ENCODE measurements at places on chromosomes 4 and X.

GRCh38 chr4:140046543-140046942 lies 107.4 kb downstream of the MAML3 start:
- DNase-seq: no peak
- no peak overlapping the region for H3K27ac ChIP-seq
- H3K27me3 ChIP-seq: no peaks in the 10 kb centered on the region
- H3K4me1 ChIP-seq: peaks cover 5% of the 10 kb centered on the region
- no peak overlapping the region for H3K4me3 ChIP-seq
- H3K36me3 ChIP-seq: no peaks in the 10 kb centered on the region

GRCh38 chr4:169099771-169100180 lies 89.7 kb upstream of the CBR4 start:
- peaks cover 9% of the 10 kb centered on the region for H3K4me1 ChIP-seq
- H3K36me3 ChIP-seq: no peaks in the 10 kb centered on the region
- H3K4me3 ChIP-seq: no peak overlapping the region
- peak; percentile 60 for DNase-seq
- no peaks in the 10 kb centered on the region for H3K27me3 ChIP-seq

GRCh38 chr4:84499624-84499982 lies 511 bp upstream of the NKX6-1 start:
- no peak overlapping the region for H3K27ac ChIP-seq
- no peaks in the 10 kb centered on the region for H3K27me3 ChIP-seq
- DNase-seq: no peak
- H3K4me1 ChIP-seq: peaks cover 13% of the 10 kb centered on the region

GRCh38 chr4:152382057-152382785 lies 153.7 kb downstream of the FBXW7 start:
- peak overlapping the region; percentile 65 for H3K27ac ChIP-seq
- H3K27me3 ChIP-seq: no peaks in the 10 kb centered on the region
- H3K4me3 ChIP-seq: peak overlapping the region; percentile 17
- H3K4me1 ChIP-seq: no peaks in the 10 kb centered on the region
- peak; percentile 20 for DNase-seq
- H3K36me3 ChIP-seq: no peaks in the 10 kb centered on the region

GRCh38 chr4:83440899-83441298 lies 14.7 kb downstream of the HELQ start:
- no peaks in the 10 kb centered on the region for H3K36me3 ChIP-seq
- no peak overlapping the region for H3K4me3 ChIP-seq
- H3K27me3 ChIP-seq: no peaks in the 10 kb centered on the region
- H3K27ac ChIP-seq: no peak overlapping the region

GRCh38 chr4:85416094-85416493 lies 58.9 kb upstream of the ARHGAP24 start:
- H3K27me3 ChIP-seq: no peaks in the 10 kb centered on the region
- no peak overlapping the region for H3K4me3 ChIP-seq
- no peaks in the 10 kb centered on the region for H3K4me1 ChIP-seq
- H3K36me3 ChIP-seq: no peaks in the 10 kb centered on the region
- no peak overlapping the region for H3K27ac ChIP-seq

DNA sequence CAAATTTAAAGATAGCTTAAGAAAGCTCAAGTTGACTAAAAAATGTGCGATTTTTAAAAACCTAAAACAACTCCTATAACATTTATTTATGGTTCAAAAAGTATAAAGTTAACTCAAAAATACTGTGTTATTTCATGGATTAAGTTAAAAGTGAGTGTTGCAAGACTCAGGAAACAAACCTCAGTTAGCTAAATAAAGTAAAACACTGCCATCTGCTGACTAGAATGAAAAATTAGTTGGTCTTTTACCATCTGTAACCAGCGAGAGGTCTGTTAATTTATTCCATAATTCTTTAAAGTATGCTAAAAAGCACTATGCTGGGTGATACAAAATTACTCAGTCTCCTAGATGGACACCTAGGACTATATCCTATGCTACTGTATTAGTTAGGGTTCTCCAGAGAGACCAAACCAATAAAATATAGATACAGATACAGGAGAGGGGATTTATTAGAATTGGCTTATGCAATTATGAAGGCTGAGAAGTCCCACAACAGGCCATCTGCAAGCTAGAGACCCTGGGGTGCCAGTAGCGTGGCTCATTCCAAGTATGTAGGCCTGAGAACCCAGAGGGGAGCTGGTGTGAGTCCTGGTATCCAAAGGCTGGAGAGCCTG lies 4.9 kb upstream of the WDFY3 start:
- H3K4me1 ChIP-seq: no peaks in the 10 kb centered on the region
- no peak for DNase-seq
- no peaks in the 10 kb centered on the region for H3K27me3 ChIP-seq
- H3K36me3 ChIP-seq: no peaks in the 10 kb centered on the region
- no peak overlapping the region for H3K4me3 ChIP-seq
- no peak overlapping the region for H3K27ac ChIP-seq

- DNase-seq: no peak
- H3K27ac ChIP-seq: no peak overlapping the region
- no peaks in the 10 kb centered on the region for H3K27me3 ChIP-seq
- no peaks in the 10 kb centered on the region for H3K4me1 ChIP-seq
- H3K36me3 ChIP-seq: no peaks in the 10 kb centered on the region
Measured at GRCh38 chr4:111537165-111537564, 608.1 kb upstream of the FAM241A start.

DNA sequence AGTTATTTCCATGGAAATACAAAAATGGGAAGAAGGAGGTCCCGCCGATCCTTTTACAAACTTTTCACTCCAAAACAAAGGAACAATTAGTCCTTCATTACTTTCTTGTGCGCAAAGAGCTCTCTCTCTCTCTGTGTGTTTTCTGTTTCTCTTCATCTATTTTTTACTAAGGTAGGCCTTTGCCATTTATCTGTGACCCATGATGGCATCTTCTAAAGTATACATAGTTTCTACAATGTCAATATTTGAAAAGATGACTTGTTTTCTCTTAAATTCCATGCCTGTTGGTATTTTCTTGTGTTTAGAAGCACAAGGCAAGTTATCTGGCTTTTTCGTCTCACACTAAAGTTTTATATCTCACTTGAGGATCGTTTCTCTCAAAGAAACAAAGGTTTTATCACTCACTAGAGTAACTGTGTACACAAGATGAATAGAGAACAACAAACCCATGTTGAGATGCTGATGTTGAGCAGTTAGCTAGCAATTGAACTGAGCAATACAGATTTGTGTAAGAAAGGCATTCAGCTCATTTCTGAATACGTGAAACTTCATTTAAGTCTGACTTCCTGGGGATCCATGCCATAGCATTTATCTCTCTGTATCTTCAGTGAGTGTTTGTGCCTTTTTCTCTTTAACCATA lies 250.3 kb downstream of the GBA3 start:
- no peak for DNase-seq
- H3K36me3 ChIP-seq: no peaks in the 10 kb centered on the region
- no peaks in the 10 kb centered on the region for H3K4me1 ChIP-seq
- H3K4me3 ChIP-seq: no peak overlapping the region
- no peak overlapping the region for H3K27ac ChIP-seq

DNA sequence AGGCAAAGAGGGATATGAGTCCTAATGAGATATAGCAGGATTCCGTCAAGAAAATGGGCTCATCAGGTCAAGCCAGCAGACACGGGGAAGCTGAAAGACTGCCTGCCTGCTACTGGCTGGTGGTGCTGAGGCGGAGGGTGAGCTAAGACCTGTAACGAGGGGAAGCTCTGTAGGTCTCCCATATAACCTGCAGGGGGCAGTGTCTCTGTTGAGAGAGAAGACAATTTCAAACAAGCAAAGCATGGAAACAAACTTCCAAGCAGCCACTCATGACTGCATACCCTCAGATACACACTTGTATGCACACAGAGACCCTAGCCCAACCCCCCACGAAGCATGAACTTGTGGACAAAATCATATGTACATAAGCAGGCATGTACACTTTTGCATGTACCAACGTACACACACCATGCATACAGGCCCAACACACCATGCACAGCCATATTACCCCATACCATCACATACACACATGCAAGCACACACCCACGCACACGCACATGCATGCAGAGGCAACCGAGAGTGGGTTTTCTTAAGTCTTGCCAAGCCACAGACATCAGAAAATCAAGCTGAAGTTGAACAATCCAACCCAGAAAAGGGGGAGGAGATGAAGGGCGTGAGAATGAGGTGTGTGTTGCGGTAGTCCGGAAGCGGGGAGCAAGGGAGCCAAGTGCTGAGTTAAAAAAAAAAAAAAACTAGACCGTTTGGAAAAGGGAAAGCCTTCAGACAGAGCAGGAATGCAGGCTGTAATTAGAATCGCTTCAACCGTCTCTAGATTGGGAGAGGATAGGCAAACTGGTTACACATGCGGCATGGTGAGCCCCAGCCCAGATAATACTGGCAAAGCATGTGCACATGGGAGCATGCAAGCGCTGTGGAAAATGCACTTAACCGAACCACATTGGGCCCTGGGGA lies 71.0 kb downstream of the PJA1 start:
- H3K27me3 ChIP-seq: no peaks in the 10 kb centered on the region
- no peaks in the 10 kb centered on the region for H3K36me3 ChIP-seq
- DNase-seq: no peak
- no peak overlapping the region for H3K27ac ChIP-seq

GRCh38 chr4:86950831-86951525 lies 16.2 kb downstream of the AFF1 start:
- H3K27me3 ChIP-seq: no peaks in the 10 kb centered on the region
- H3K36me3 ChIP-seq: no peaks in the 10 kb centered on the region
- H3K27ac ChIP-seq: no peak overlapping the region
- H3K4me1 ChIP-seq: peaks cover 2% of the 10 kb centered on the region
- H3K4me3 ChIP-seq: no peak overlapping the region

GRCh38 chrX:137930533-137930932 lies 364.6 kb downstream of the ZIC3 start:
- DNase-seq: no peak
- no peaks in the 10 kb centered on the region for H3K27me3 ChIP-seq
- H3K27ac ChIP-seq: no peak overlapping the region
- no peak overlapping the region for H3K4me3 ChIP-seq
- no peaks in the 10 kb centered on the region for H3K4me1 ChIP-seq

- H3K36me3 ChIP-seq: no peaks in the 10 kb centered on the region
- no peaks in the 10 kb centered on the region for H3K27me3 ChIP-seq
- H3K4me1 ChIP-seq: no peaks in the 10 kb centered on the region
- no peak overlapping the region for H3K4me3 ChIP-seq
- DNase-seq: no peak
Measured at GRCh38 chr4:79338148-79338547, 12.3 kb upstream of the NAA11 start.

DNA sequence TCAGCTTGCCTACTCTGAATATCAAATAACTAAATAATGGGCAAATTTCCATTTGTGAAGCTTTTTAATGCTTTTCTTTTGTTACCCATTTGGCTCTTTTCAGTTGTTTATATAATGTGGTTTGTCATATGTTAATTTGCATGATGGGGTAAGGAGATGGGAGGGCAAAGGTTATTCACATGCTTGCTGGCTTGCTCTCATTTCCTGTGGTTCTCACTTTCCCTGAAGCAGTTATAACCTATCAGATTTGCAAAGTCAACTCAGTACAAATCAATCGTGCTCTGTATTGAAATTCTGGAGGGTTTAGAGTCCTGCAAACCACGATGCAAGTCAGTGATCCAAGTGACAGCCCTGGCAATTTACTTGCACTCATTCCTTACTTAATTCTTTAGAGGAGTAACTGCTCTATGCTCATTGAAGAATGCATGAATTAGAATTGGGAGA lies 711.2 kb downstream of the ADGRL3 start:
- no peaks in the 10 kb centered on the region for H3K4me1 ChIP-seq
- H3K4me3 ChIP-seq: no peak overlapping the region
- H3K27me3 ChIP-seq: no peaks in the 10 kb centered on the region
- DNase-seq: no peak

- no peak overlapping the region for H3K4me3 ChIP-seq
- no peaks in the 10 kb centered on the region for H3K27me3 ChIP-seq
- no peaks in the 10 kb centered on the region for H3K4me1 ChIP-seq
- H3K27ac ChIP-seq: no peak overlapping the region
Measured at GRCh38 chrX:120749141-120749846, 119.4 kb upstream of the C1GALT1C1 start.

DNA sequence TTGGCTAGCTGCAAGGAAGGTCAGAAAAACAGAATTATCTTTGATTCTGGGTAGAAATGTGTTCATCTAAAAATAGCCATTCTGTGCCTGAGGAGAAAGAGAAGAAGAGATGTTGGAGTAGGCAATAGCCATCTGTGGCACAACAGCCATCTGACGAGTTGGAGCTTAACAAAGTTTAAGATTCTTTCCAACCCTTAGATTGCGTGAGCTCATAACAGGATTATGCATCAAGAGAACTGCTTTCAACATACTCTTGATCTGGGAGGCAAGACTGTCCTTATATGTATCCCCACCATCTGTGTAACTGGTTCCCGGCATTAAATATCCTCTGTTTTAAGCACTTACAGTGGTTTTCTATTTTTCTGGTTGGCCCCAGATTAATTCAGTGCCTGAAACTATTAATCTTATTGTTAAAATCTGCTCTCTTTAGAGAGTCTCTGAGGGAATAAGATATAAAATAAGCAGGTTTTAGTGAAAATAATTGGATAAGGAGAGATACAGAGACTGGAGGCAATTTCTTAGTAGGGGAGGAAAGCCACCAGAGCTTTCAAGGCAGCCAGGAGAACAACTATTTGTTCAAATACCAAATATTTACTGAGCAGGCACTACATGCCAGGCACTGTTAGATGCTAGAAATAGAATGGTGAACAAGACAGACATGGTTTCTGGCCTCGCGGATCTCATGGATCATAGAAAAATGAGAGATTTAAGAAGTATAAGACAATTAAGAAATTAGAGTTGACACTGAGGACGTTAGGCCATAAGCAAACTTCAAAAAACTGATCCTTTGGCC lies 398.0 kb downstream of the SMARCA1 start:
- no peak overlapping the region for H3K27ac ChIP-seq
- no peak overlapping the region for H3K4me3 ChIP-seq
- no peaks in the 10 kb centered on the region for H3K27me3 ChIP-seq
- no peaks in the 10 kb centered on the region for H3K36me3 ChIP-seq
- DNase-seq: no peak

- H3K4me1 ChIP-seq: no peaks in the 10 kb centered on the region
- no peaks in the 10 kb centered on the region for H3K27me3 ChIP-seq
- no peak overlapping the region for H3K27ac ChIP-seq
- H3K4me3 ChIP-seq: no peak overlapping the region
- DNase-seq: no peak
Measured at GRCh38 chr4:89519771-89520320, 212.2 kb upstream of the GPRIN3 start.

DNA sequence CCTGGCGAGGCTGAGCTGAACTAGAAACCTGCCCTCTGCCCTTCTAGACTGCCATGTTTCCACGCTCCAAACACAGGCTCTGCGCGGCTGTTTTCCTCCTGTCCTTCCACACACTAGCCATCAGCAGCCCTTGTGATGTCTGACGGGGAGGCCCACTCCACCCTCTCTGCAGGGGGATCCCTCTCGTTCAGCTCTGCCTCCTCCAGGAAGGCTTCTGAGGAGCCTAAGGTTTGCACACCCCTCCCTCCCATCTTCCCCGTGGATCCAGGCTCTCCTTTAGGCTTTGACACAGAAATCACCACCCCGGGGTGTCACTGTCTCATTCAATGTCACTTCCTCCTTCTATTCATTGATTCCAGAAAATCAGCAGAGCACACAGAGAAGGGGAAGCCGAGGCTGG lies 38.6 kb upstream of the CRMP1 start:
- H3K27me3 ChIP-seq: no peaks in the 10 kb centered on the region
- H3K4me1 ChIP-seq: no peaks in the 10 kb centered on the region
- H3K4me3 ChIP-seq: no peak overlapping the region
- no peaks in the 10 kb centered on the region for H3K36me3 ChIP-seq

GRCh38 chr4:48692897-48693296 lies 87.2 kb downstream of the FRYL start:
- no peaks in the 10 kb centered on the region for H3K4me1 ChIP-seq
- H3K36me3 ChIP-seq: no peaks in the 10 kb centered on the region
- H3K27me3 ChIP-seq: no peaks in the 10 kb centered on the region
- no peak overlapping the region for H3K4me3 ChIP-seq
- no peak for DNase-seq

GRCh38 chr4:170425521-170426143 lies 335.9 kb upstream of the AADAT start:
- H3K4me1 ChIP-seq: no peaks in the 10 kb centered on the region
- no peak for DNase-seq
- H3K4me3 ChIP-seq: no peak overlapping the region
- no peaks in the 10 kb centered on the region for H3K27me3 ChIP-seq
- H3K27ac ChIP-seq: no peak overlapping the region
